ENCODE measurements at places on chromosomes 1 and 21. TPM values are rescaled to one million over a fixed set of nuclear protein-coding genes. Genes with fewer than 3 reads are reported as not detected.

NPHP4 gene
- 2.9 TPM for total RNA-seq

KLHDC8A gene
- not detected for total RNA-seq

CAMK2N1 gene
- 0.76 TPM for total RNA-seq

ISG15 gene
- total RNA-seq = 92.3 TPM

CALML6 gene
- total RNA-seq = 0.13 TPM

PTGER3 gene
- total RNA-seq = not detected

LAPTM5 gene
- total RNA-seq = 28.6 TPM

WNT3A gene
- total RNA-seq = not detected
